ENCODE measurements at places on chromosomes 1 and 21. TPM values are rescaled to one million over a fixed set of nuclear protein-coding genes. Genes with fewer than 3 reads are reported as not detected.

- no peak for DNase-seq
- H3K4me3 ChIP-seq: no peak overlapping the region
- no peaks in the 10 kb centered on the region for H3K36me3 ChIP-seq
- no peak overlapping the region for H3K27ac ChIP-seq
Measured at GRCh38 chr21:33123374-33124123, 53.6 kb downstream of the OLIG1 start.

GRCh38 chr1:2311184-2312032 lies 79.9 kb downstream of the MORN1 start:
- no peaks in the 10 kb centered on the region for H3K27me3 ChIP-seq
- no peak overlapping the region for H3K4me3 ChIP-seq
- peaks cover 36% of the 10 kb centered on the region for H3K36me3 ChIP-seq
- peak overlapping the region; percentile 94 for H3K27ac ChIP-seq
- peaks cover 66% of the 10 kb centered on the region for H3K4me1 ChIP-seq
- DNase-seq: peak; percentile 73

DNA sequence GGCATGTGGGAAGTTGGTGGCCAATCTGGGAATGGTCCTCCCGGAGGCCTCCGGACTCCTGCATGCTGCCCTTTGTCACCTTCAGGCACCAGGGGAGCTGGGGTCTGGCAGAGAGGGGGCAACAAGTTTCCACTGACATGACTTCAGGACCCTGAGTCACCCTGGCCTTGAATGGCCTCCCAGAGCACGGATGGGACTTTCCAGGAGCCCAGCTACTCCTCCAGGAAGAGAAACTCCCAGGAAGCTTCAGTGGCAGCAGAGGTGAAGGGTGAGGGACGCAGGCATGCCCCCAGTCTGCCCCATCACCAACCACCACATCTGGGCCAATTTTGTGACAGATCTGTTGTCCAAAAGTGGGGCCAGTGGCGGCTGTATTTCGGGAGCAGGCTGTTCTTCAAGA lies 55.9 kb upstream of the WASF2 start:
- peaks cover 94% of the 10 kb centered on the region for H3K36me3 ChIP-seq
- H3K27ac ChIP-seq: peak overlapping the region; percentile 83
- DNase-seq: no peak
- no peak overlapping the region for H3K4me3 ChIP-seq
- H3K27me3 ChIP-seq: no peaks in the 10 kb centered on the region
- peaks cover 48% of the 10 kb centered on the region for H3K4me1 ChIP-seq

DNA sequence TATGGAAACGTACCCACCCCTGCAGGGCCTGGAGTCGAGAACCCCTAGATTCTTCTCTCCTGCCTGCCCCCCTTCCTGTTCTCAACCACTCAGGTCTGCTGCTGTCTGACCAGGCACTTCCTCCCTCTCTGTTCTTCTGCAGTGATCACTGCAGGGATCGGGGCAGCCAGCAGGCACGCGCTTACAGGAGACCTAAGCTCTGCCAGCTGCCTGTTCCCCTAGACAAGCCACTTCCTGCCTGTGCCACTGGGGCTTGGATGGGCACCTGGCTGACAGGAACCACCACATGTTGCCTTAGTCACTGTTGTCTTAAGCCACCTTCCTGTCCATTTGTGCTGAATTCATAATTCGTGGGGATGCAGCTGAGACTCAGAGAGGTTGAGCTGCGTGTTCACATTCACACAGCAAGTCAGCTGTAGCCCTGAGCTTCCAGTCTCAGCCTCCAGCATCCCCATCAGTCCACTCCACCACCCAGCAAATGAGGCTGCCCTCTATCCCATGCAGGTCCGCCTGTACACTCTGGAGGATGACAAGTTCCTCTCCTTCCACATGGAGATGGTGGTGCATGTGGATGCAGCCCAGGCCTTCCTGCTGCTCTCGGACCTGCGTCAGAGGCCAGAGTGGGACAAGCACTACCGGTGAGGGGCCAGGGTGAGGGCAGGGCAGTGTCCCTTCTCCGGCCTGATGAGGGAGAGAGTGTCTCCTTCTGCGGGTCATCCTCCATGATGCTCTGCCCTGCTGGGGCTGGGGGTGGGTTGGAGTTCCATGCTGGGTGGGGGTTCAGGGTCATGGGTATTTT lies 18.6 kb downstream of the FAM151A start:
- H3K36me3 ChIP-seq: peaks cover 25% of the 10 kb centered on the region
- no peak overlapping the region for H3K4me3 ChIP-seq
- no peaks in the 10 kb centered on the region for H3K27me3 ChIP-seq
- H3K4me1 ChIP-seq: peaks cover 21% of the 10 kb centered on the region
- H3K27ac ChIP-seq: no peak overlapping the region

DNA sequence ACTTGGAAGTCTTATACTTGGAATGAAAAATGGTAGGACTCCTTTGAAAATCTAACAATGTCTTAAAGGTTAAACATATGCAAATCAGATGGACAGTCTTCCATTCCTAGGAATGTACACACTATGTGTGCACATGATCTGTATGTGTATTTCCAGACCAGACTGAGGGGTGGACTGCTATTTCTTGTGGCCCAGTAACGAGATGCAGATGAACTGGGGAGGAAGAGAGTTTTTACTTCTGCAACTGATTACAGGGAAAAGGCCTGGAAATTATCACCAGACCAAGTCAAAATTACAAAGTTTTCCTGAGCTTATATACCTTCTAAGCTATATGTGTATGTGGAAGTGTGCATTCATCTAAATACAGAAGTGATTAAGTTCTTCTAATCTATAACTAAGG lies 17.7 kb downstream of the NBPF3 start:
- no peaks in the 10 kb centered on the region for H3K27me3 ChIP-seq
- no peaks in the 10 kb centered on the region for H3K4me1 ChIP-seq
- no peak overlapping the region for H3K4me3 ChIP-seq
- no peak for DNase-seq
- peaks cover 8% of the 10 kb centered on the region for H3K36me3 ChIP-seq
- no peak overlapping the region for H3K27ac ChIP-seq

GRCh38 chr1:205260948-205261732 lies 33.4 kb downstream of the TMCC2 start:
- H3K4me3 ChIP-seq: no peak overlapping the region
- H3K27ac ChIP-seq: no peak overlapping the region
- H3K27me3 ChIP-seq: no peaks in the 10 kb centered on the region
- H3K4me1 ChIP-seq: peaks cover 36% of the 10 kb centered on the region

Gene C1orf116
- polyA plus RNA-seq: 0.13 TPM

Gene ELAPOR1
- 4.2 TPM for polyA plus RNA-seq
